ENCODE measurements at places on chromosomes 12 and 14.

- DNase-seq = no peak
Observed at GRCh38 chr14:91300283-91300895, 55.9 kb upstream of the GPR68 start.

GRCh38 chr12:10305411-10305810, 2.3 kb upstream of the KLRD1 start:
- DNase-seq = no peak

- no peak for DNase-seq
Observed at GRCh38 chr12:110717037-110717436, 25.7 kb downstream of the PPP1CC start.

DNA sequence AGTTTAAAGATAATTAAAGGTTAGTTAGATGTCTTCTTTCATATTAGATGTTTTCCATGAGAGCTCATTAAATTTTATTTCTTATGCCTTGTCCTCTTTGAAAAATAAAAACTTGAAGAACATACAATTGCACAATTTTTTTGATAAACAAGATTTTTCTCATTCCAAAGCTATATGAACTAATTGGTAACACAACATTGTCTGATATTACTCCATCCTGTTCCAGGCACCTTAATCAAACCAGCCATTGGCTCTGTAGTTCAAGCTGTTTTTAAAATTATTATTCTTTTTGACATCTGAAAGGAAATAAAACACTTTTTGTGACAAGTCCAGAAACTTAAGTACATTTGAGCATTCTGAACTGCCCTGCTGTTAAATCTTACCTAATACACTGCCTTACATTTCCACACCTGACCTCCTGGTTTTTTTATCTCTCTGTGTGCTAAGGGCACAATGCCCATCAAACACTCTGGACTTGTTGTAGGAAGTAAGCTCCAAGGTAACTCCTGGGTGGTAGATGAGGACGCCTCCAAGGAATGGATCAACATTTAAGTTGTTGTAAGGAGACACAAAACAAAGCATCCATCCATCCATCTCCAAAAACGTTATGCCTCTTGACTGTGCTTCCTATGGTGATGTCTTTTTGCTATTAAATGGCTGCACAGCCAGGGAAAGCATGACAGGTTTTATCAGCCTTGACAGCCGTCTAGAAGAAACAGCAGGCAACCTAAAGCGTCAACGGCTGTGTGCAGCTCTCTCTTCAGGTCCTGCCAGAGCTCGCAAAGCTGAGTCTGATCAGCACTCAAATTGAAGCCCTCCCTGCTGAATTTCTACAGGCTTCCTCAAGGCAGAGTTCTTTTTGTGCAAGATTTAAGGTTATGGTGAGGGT, 449.9 kb upstream of the FLRT2 start:
- no peak for DNase-seq

GRCh38 chr12:79408689-79409088, 282.1 kb downstream of the PAWR start:
- DNase-seq = no peak

DNA sequence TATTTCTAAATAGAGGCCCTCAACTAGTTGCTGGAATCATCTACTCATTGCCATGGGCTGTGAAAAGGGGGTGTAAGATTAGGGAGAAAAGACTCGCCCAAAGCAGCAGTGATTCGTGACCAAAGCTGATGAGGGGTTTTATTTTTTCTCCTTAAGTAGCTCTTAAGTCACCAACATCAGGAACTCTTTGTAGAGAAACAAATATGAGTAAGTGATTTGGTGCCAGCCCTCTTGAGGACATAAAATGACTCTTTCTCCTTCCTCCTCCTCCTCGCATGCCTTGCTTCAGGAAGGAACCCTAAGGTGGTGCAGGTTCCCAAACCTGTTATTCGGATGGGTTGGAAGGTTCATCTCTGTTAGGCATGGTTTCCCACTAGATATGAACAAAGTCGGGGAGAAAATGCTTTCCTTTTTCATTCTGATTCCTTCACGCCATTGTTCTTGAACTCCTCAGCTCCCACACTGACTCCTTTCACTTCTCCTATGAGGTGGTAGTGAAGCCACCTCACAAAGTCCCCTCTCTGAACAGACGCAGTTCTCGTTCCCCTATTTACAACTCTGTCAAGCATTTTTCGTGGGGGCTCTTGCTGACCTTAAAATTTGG, 113.4 kb downstream of the ETV6 start:
- DNase-seq = no peak

DNA sequence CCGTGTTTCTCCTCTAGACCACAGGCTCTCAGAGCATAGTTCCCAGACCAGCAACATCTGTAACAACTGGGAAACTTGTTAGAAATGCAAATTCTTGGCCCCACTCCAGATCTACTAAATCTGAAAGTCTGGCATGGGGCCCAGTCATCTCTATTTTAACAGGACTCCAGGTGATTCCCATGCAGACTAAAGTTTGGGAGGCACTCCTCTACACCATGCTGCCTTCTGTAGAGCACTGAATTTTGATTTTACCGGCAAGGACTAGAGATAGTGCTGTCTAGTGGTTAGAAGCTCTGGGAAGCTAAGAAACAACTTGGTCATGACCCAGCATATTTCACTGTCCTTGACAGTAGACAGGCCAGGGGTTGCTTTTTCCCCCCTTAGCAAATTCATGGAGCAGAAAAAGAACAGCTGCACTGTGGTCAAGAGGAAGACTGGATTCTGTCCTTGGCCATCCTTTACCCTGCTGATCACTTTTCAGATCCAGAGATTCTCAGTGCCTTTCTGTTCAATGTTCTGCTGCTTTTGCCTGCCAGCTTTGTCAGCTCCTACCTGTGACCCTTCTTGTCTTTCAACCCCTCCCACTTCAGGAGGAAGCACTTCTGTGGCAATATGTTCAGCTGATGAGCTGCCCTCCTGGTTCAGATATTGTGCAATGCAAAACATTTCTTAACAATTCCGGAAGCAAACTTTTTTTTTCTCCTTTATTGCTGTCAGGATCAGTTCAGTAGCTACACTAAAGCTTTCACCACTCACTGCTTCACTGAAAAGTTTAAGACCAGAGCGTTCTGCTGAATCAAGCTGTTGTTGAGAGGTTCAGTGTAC, 133.8 kb upstream of the NUDT4 start:
- no peak for DNase-seq

DNA sequence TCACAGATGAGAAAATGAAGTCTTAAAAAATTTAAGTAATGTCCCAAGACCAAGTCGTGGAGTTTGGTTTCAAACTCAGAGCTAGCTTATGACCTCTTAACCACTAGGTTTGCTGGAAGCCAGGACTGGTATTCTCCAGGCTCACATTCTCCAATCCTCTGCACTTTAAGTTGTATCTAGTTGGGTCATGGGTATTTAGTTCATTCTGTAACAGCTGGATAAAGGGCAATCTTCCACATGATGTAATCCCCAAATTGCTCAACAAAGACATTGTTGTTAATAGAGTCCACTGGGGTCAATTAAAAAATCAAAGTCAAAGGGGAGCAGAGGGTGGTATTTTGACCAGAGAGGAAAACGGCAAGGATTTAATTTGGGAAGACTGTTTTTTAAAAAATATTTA, 17.8 kb upstream of the GAS2L3 start:
- no peak for DNase-seq

DNA sequence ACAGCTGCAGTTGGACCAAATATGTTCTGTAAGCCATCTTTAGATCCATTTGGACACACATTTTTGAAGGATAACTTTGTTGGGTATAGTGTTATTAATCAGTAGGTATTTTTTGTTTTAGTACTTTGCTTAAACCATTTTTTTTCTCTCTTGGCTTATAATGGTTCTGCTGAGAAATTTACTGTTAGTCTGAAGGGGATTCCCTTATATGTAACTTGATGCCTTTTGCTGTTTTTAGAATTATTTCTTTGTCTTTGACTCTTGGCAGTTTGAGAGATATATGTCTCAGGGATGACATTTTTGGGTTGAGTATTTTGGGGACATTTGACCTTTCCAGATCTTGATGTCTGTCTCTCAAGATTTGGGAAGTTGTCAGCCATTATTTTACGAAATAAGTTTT, 169.8 kb downstream of the GPHN start:
- no peak for DNase-seq

DNA sequence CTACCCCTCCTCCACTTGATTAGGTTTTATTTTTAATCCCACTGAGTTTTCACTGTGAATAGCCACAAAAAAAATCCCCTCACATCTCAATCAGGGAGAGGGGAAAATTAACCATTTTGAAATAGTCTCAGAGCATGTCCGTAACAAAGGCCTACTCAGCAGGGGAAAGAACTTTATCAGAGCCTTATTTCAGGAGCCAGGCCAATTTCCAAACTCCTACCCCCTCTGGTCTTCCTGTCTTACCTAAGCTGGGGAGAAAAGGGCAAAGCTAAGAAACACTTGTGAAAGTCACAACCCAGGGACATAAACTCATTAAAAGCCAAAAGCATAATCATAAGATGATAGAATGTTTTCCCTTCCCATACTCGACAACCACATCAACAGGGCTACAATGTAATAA, 260.3 kb upstream of the DIO3 start:
- DNase-seq = no peak

GRCh38 chr14:105155681-105156413, 12.7 kb downstream of the JAG2 start:
- no peak for DNase-seq

- DNase-seq = peak; percentile 32
Observed at GRCh38 chr14:76647697-76648298, 113.5 kb upstream of the VASH1 start.

- DNase-seq = no peak
Observed at GRCh38 chr12:62258941-62259630, 1.1 kb upstream of the USP15 start.

- DNase-seq = no peak
Observed at GRCh38 chr12:125070661-125071390, 5.6 kb downstream of the AACS start.

DNA sequence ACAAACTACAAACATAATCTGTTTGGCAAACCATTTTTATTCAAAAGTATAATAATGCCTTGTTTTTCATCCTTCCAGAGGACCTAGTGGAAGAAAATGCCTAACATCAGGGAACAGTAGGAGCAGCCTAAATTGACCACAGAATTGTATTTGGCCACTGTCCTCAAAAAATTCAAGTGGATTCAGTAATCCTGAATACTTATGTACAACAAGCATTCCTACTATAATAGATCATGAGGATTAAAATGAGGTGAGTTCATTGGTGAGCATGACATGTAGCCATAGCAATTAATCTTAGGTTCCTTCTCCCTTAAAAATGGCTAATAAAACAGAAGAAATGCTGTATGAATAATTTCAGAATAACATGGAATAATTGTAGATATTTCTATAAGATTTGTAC, 209.3 kb downstream of the DAD1 start:
- no peak for DNase-seq

DNA sequence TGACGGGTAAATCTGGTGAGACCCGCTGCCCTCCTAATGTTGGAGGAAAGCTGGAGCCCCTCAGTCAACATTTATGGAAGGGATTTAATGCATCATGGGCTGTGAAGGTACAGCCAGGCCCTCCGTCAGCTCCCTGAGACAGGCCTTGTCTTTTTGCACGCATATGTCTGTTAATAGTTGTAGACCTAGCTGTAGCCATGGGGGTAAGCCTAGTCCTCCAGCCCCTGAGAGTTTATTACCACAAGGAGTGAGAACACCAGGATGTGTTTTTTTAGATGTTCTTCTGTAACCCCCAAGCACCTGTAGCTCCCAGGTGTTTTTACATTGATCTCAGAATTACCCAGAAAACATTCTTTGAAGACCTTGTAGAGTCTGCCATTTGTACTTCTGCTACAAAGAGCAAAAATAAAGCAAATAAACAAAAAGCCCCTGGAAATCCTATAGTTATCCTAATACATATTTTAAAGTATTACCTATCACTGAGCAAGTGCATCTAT, 25.5 kb downstream of the ETV6 start:
- no peak for DNase-seq
